ENCODE measurements at places on chromosomes 7 and 10.

DNA sequence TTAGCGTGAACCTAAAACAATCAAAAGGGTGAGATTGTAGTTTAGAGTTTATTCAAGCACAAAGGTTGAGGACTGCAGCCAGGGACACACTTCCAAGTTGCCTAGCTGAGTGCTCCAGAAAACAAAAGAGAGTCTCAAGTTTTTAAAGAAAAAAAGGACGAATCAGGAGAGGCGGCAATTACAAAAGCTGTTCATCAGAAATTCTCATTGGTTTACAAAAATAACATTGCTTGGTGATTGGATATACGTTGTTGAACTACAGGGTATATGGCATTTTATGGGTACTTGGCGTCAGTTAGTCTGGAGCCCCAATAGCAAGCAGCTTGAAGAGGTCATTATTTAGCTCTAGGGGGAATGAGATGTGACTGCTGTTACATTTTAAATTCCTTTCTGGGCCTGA is 11.5 kb downstream of the ZNF438 start:
- DNase-seq: no peak

DNA sequence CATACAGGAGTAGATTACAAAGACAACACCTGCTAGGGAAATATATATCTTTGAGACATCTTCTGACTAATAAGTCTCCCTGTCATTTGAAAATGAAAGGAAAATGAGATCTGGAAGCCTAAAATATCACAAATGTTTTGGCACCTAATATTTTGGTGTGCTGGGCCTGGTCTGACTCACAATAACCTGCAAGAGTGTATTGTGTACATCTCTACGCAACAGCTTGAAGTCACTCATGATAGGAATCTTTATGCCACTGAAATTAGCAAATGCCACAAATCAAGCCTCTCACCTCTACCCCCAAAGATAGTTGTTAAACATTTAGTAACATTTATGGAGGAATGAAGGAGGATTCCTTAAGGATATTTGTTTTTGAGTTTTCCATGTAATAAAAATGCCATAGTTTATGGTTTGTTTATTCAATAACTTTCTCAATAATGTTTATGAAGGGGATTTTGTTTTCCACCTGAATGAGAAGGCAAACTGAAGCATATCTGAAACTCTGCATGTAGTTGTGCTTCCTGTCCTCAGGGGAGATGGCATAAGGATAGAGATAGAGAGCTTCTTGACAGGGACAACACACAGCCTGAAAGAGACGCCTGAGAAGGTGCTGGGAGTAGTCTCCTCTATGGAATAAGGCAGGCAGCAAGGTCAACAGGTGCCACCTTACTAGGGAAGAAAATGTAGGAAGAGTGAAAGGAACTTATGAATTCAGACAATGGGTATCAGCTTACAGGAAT is 197.4 kb downstream of the AHR start:
- no peak for DNase-seq

DNA sequence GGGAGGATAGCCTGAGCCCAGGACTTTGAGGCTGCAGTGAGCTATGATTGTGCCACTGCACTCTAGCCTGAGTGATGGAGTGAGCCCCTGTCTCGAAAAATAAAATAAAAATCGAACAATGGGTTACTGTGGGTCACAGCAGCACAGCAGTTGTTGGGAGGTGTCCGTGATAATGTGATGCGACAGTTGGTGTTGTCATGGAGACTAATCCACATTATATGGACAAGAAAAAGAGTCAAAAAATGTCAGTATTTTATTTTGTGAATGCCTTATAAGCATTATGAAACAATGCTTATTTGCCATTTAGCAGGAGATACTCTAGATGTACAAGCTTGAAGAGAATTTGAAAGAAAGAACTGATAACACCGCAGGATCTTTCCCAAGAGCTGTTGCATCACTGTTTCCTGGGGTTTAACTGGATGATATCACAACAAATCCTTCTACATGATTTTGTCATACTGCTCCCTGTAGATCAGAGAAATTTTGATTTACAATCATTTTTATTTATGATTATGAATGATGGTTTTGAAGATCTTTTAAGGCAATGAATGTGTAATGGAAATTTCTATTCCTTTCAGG is 195.4 kb downstream of the BAMBI start:
- DNase-seq: no peak

GRCh38 chr7:133514551-133514950 is 261.7 kb downstream of the EXOC4 start:
- DNase-seq: no peak

DNA sequence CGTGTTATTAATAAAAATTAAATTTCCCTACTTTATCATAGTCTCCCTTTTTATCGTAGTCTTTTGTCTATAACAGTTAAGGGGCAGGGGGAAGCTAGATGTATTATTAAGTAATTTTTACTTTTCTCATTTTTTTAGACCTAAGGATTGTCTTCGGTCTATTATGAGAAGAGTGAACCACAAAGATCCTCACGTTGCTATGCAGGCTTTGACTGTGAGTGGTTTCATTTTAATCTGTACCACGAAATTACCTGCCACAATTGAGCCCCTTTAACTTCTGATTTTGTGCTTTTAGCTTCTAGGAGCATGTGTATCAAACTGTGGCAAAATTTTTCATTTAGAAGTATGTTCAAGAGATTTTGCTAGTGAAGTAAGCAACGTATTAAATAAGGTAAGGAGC is 40.6 kb downstream of the STAM start:
- DNase-seq: no peak

DNA sequence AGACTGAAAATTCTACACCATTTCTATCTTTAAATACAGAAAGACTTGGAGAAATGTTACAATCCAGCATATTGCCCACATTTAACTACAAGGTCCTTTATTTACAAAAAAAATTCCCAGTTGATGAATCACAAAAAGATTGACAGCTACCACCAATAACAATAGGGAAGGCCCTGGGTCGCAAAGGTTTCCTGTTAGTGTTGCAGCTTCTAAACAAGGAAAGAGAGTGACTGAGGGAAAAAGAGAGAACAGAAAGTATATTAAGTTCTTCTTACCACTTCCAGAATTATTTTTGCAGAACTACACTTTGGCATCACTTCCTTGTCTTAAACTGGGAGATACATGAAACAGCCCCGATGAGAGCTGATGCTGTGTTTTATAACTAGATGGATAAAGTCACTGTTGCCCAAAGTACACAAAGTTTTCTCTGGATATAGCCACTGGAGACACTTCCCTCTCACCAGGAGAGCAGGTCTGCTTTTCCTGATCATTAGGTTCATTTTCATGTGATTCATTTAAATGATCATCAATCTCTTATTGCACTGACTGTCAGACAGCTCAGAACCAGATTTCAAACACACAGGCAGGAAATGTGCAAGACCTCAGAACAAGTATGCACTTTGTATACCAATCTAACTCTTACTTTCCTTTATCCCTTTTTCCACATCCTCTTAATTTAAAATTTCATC is 57.0 kb downstream of the SHTN1 start:
- DNase-seq: no peak

DNA sequence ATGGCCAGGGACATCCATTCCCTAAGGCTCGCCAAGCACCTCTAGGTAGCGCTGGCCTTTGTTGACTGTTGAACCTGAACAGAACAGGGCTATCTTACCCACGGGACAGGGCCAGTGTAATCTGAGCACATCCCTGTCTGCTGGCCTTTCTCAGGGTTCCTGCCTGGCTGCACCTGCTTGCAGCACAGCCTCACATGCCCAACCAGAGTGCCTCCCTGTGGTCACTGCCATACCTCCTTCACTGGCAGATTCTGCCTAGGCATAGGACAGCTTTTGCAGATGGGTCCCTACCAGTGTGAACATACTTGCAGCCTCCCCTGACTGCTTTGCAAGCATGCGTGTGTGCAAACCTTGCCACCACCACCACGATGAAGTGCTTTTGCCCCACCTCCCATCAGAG is 15.8 kb upstream of the LIPN start:
- no peak for DNase-seq

DNA sequence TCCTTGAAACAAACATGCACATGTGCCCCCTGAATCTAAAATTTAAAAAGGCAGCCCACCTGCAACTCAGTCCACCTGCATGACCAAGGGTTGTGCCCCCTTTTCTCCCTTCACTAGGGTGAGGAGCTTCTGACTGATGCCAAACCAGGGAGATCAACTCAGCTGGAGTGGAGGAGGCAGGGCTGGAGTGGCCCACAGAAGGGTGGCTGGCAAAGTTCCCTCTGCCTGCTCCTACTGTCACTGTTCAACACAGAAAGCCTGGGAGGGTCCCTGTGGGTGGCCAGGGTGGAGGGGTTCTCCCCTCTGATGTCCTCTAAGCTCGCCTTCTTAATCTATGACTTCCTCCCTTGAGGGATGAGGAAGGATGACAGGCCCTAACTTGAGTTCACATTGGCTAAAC is 55.7 kb upstream of the ANTXRL start:
- no peak for DNase-seq

- no peak for DNase-seq
Measured at GRCh38 chr10:100740476-100741377, 4.7 kb upstream of the PAX2 start.

DNA sequence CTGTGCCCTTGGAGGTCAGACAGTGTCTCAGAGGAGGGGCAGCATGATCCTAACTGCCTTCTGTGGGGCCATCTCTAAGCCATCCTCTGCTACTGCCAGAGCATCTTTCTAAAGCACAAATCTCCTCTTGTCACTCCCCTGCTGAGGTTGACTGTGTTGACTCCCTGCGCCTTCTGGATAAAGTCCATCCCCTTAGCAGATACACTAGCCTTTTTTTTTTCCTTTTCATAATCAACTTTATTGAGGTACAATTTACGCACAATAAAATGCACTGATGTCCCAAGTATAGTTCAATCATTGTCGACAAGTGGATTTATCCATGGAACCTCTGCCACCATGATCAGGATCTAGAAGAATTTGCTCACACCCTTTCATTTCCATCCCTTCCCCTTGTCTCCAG is 150.1 kb downstream of the SPAG6 start:
- no peak for DNase-seq

DNA sequence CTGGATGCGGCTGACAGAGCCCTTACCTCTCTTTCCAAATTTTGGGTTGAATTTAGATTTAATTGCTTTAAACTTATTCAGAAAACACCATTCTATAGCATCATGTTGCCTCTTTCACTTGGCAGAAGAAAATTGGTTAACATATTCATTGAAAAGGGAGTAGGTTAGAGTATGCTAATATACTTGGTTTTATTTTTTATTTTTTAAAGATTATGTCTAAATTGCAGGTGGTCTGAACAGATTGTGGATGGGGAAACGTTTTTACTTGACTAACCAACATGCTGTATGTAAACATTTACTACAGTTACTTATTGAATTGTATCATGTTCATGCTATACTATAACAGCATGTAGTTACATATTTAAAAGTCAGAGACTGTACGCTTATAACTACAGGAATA is 65.6 kb downstream of the DNAH11 start:
- no peak for DNase-seq

GRCh38 chr10:18104223-18104872 is 35.9 kb upstream of the CACNB2 start:
- DNase-seq: no peak

GRCh38 chr10:79188154-79188965 is 119.6 kb downstream of the ZMIZ1 start:
- DNase-seq: no peak

DNA sequence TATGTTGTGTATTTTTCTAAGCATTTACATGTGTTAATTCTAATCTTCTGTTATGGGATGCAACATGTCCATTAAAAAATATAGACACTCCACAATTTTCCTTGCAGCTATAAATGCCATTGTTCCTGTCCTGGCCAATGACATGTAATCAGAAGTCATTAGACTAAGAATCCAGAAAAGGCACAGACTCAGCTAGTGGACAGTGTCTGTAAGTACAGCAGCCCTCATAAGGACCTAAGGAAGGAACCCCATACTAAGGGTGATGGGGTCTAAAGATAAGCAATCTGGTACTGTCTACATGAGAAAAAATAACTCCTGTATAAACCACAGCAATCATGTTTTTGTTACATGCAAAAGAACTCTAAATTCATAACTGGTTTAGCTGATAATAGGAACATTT is 115.9 kb downstream of the GPR85 start:
- DNase-seq: no peak

DNA sequence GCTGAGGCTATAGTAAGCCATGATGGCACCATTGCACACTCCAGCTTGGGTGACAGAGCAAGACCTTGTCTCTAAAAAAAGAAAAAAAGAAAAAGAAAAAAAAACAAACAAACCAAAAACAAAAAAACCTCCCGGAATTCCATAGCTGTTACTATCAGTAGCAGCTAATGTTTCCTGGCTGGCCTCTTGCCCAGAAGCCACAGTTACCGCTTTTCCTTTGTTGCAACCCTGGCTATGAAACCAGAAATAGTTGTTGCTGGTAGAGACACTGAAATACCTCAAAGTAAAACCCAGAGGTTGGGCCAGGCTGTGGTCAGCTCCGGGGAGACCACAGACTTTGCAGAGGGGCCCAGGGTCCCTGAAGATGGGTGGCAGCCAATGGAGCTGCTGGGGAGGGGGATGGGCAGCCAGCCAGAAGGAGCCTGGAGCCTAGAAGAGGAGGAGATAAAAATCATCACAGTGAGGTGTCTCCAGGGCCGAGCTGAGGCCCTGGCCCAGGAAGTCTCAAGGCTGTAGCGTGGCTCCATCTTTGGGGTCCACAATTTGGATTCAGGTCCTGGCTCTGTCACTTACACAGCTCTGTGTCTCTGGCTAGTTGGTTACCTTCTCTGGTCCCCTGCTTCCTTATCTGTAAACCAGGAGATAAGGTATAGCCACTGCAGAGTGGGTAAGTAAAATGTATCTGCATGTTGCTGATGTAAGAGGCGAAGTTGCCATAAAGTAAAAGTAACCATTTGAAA is 3.4 kb upstream of the CHST12 start:
- DNase-seq: no peak

GRCh38 chr10:5064656-5065055 is 29.6 kb upstream of the AKR1C3 start:
- no peak for DNase-seq

DNA sequence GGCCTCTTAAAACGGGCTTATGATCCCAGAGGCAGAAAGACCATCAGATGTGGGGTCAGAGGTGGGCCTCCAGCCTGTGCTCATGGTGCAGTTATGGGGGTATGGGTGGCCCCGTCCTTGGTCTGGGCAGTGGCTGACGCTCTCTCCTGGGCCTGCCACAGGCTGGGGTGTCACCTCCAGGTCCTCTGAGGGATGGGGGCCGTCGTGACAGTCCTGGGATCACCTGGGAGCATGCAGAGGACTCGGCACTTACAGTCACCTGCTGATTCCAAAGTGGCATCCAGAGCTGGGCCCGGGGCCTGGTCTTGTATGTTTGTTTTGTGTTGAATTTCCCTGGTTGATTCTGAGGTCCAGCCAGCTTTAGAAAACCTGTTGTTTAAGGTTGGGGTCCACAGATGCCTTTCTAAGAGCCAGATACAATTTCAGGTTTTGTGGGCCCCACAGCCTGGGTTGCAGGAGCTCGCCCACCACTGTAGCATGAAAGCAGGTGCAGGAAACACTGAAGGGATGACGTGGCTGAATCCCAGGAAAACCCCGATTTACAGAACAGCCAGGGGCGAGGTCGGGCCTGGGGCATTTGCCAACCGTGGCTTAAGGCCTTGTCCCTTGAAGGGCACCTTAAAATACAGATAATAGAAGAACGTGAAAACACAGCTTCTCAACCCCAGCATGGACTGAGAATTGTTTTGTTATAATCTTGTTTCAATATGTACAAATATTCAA is 170.7 kb upstream of the PPP2R2D start:
- DNase-seq: no peak
